ENCODE measurements at places on chromosomes 13 and 19.

DNA sequence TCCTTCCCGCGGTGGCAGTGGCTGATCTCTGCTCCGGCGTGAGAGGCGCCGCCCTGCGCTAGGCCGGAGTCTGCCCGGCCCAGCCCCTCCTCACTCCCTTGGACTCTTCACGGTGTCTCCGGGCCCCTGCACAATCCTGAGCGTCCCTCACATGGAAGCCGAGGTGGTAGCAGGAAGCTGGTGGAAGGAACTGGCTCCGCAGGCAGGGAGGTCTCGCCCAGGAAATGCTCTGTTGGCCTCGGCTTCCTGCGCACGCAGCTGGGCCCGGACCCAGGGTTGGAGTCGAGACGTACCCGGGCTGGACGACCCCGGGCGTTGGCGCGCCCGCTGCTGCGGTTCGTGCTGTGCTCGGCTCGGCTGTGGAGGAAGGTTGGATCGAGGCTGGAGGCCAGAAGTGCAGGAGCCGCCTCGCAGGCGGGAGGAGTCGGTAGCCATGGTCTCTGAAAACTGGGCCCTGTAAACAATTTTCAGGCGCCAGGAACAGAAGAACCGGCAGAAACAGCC is 46.3 kb downstream of the ZNF724 start:
- DNase-seq: no peak

- no peak for DNase-seq
Measured at GRCh38 chr13:70950664-70951063, 842.4 kb upstream of the KLHL1 start.

- DNase-seq: peak; percentile 13
Measured at GRCh38 chr13:113427562-113428468, 25.5 kb downstream of the ADPRHL1 start.

GRCh38 chr19:18450931-18451836 is 13.3 kb upstream of the ISYNA1 start:
- peak; percentile 83 for DNase-seq

GRCh38 chr13:43009506-43009905 is 13.9 kb upstream of the DNAJC15 start:
- DNase-seq: no peak

DNA sequence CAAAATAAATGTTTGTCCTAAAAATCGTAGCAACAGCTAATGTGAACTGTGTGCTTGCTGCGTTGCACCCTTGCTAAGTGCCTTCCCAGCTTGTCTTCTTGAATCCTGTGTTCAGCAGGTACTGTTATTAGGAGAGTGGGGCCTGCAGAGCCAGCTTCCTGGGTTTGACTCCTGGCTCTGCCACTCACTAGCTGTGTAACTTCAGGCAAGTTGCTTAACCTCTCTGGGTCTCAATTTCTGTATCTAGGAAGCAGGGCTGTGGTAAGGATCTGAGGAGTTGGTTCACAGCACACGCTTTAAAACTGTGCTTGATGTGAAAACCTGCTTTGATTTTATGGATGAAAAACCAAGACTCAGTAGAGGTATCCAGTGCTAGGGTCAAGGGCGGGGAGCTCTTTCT is 10.0 kb downstream of the NFIX start:
- DNase-seq: no peak

- no peak for DNase-seq
Measured at GRCh38 chr13:24221007-24221406, 60.5 kb downstream of the SPATA13 start.

DNA sequence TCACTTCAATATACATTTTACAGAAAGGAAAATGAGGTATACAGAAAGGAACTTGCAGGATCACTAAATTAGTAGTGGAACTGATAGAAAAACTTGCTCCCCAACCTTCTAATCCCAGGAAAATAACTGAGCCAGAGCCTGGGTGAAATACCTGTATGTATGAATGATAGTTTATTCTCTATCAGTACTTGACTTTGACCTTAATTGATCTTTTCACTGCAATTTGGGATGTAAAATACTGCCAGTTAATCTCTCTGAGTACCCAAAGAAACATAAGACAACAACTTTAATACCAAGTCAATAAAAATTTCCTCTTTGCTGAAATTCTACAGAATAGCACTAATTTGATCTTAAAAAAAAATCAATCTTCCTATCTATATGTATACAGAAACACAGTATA is 33.3 kb downstream of the KATNAL1 start:
- DNase-seq: no peak

GRCh38 chr13:39254601-39255000 is 216.3 kb downstream of the NHLRC3 start:
- no peak for DNase-seq

DNA sequence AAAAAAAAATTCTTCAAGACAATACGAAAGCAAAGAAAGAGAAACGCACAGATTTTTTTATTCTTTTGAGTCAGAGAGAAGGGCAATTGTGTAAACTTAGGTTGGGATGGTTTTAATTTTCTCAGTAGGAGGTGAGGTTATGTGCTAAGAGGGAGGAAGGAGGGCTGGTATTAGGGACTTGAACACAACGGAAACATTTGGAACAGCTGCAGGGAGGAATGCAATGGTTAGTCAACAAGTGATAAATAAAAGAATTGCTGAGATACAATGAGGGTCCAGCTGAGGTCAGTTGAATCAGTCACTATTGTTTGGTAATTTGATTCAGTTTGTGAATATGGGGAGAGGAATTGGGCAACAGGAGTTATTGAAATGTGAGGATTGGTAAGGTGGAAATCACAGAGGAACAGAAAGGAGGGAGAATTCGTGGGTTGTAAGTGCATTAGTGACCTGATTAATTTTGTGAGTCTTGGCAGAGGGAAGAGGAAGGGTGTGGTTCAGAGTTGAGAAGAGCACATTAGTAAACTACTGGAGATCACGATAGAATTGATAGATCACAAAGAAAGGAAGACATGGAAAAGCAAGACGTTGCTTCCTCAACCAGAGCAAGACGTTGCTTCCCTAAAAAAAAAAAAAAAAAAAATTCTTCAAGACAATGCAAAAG is 499.5 kb upstream of the SPRY2 start:
- DNase-seq: no peak

DNA sequence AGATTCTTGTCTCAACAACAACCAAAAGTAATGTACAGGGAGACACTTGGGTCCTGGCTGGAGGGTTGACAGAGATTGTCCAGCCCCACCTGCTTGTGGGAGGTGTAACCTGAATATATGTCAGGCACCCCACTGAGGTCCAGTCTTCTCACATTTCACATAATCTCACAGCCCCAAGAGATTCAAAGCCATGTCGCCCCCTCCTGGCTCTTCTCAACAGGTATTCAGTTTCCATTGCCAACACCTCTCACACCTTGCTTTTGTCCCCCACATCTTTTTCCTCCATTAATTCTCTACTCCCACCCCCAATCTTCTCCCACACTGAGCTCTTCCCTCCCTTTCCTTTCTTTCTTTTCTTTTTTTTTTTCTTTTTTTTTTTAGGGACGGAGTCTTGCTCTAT is 11.2 kb downstream of the UNC13A start:
- DNase-seq: no peak

- DNase-seq: peak; percentile 40
Measured at GRCh38 chr19:2711172-2711874, 8.8 kb upstream of the GNG7 start.

GRCh38 chr19:48477067-48477685 is 8.0 kb downstream of the CYTH2 start:
- no peak for DNase-seq

GRCh38 chr19:7153022-7153421 is 83.5 kb downstream of the ZNF557 start:
- no peak for DNase-seq

DNA sequence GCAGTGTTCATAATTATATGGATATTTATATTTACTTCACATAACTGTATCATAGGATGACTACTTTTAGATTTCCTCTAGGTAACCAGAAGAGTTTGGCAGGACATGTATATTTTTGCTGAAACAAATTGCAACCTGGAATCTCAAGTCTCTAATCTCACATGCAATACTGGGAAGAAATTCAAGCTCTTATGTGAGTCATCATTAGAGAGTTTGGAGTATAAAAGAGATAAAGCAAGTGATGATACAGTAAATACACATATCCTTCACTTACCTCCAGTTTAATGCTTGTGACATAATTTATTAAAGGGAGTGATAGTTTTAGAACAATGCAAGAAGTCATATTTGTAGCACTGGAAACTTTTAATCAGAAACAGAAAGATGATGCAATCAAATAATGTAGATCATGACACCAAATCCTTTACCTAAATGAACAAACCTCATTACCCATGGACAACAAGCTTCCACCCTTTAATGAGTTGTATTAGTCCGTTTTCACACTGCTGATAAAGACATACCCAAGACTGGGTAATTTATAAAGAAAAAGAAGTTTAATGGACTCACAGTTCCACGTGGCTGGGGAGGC is 15.8 kb upstream of the OR7A17 start:
- no peak for DNase-seq

DNA sequence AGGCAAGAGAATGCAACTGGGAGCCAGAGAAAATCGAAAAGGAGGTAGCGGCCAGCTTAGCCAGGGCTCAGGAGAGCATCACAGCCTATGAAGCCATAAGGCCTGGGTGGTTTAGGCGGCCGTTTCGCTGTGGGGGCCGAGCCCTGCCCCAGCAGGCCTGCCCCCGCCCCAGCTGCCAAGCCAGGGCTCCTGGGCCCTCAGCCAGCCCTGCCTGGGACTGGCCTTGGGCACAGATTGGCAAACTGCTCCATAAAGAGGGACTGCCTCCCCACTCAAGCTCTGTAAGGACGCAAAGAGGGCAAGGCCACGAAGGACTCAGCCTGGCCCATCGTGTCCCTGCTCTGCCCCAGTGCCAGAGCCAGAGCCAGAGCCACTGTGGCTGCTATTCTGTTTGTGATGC is 10.2 kb downstream of the ZNF653 start:
- DNase-seq: no peak

DNA sequence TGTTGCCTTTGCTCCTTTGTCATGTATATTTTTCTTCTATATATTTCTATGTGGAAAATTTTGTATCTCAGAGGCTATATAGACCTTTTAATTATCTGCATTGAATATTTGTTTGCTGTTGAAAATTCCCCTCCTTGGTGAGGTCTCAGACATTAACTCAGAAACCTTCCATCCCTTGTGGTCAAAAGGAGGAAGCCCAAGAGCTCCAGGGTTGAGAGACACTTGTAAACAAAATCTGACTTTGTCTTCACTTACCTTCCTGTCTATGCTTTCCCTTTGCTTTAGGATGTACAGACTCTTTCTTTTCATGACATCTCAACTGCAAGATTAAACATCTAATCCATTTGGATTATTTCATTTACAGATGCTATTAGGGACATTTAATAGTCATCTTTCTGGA is 157.5 kb downstream of the PCDH20 start:
- DNase-seq: no peak

DNA sequence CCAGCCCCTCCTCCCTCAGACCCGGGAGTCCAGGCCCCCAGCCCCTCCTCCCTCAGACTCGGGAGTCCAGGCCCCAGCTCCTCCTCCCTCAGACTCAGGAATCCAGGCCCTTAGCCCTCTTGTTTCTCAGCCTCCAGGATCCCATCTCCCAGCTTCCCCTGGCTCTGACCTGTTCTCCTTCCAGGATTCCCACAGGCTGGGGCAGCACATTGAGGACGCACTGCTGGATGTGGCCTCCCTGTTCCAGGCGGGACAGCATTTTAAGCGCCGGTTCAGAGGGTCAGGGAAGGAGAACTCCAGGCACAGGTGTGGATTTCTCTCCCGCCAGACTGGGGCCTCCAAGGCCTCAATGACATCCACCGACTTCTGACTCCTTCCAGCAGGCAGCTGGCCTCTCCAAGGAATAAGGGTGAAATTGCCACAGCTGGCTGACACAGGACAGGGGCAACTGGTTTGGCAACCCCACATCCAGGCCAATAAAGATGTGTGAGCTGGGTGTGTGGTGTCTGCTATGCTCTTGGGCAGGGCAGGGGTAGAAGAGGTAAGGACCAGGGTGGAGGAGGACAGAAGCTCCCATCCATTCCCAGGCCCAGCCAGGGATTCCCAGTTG is 22.4 kb downstream of the CPT1C start:
- DNase-seq: no peak
